Sigmoid colon (tissue), 7 donors: ENCODE measurements at places on chromosomes 5 and 9. TPM values are rescaled to one million over a fixed set of nuclear protein-coding genes. Genes with fewer than 3 reads are reported as not detected.

The ESM1 gene
- total RNA-seq: not detected

DNA sequence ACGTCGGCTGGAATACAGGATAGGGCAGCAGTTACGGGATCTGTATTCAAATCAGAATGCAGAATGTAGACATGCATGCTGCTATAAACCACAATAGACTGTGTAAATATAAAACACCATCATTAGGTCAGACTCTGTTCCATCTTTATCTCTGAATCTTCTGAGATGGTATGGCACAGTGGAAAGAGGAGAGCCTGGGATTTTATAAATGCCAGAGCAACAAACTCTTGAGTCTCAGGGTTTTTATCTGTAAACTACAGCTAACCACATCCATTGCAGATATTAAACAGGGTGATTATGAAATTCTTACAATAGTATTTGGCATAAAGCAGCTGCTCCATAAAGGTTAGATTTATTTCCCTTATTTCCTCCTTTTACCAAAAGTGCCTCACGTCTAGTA, 108.7 kb downstream of the ZDHHC21 start:
- no peaks in the 10 kb centered on the region for H3K36me3 ChIP-seq
- H3K4me3 ChIP-seq: no peak overlapping the region
- no peak overlapping the region for H3K27ac ChIP-seq
- no peaks in the 10 kb centered on the region for H3K27me3 ChIP-seq
- no peaks in the 10 kb centered on the region for H3K4me1 ChIP-seq

DNA sequence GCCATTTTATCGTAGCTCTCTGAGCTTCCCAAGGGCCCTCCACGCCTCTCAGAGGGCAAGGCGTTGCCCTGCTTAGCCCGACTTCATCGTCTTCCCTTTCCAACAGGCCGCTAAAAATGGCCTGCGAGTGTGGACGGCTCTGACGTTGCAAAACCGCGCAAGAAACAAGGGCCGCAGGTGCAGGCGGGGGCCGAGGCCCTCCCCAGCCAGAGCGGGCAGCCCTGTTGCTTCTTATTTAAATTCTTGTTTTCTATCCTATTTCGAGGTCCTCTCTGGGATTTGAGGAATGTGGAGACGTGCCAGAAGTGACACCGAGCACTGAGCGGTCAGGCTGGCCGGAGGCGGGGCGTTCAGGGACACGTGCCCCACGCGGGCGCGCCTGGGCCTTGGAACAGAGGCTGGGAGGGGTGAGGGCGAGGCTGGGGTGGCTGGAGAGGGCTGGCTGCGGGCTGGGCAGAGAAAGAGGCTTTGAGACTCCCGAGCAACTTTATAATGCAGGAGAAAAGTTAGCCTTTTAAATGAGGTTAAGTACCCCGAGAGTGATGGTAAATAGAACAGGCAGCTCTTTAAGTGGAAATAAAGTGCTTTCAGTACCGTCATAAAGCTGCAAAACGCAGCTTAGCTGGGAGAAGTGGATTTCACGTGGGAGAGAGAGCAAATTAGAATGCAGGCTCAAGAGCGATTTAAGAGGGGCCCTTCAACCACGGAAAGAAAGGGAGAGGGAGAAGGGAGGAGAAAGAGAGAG, 243.6 kb downstream of the AUH start:
- H3K27ac ChIP-seq: peak overlapping the region; percentile 71
- H3K27me3 ChIP-seq: no peaks in the 10 kb centered on the region
- no peaks in the 10 kb centered on the region for H3K36me3 ChIP-seq
- peak; percentile 92 for DNase-seq
- peak overlapping the region; percentile 24 for H3K4me3 ChIP-seq

The LCP2 gene
- 17.2 TPM for total RNA-seq

The CCDC69 gene
- 342 TPM for total RNA-seq

GRCh38 chr9:34458959-34459340, 345 bp downstream of the DNAI1 start:
- H3K36me3 ChIP-seq: no peaks in the 10 kb centered on the region
- H3K27ac ChIP-seq: no peak overlapping the region
- peak; percentile 67 for DNase-seq
- no peaks in the 10 kb centered on the region for H3K27me3 ChIP-seq
